Muscle of back (tissue), 13 donors: ENCODE measurements at places on chromosomes 6 and 20. TPM values are rescaled to one million over a fixed set of nuclear protein-coding genes. Genes with fewer than 3 reads are reported as not detected.
A peak's percentile ranks its signal among the peaks of the same experiment; 100 is the strongest.

VAPB gene
- polyA plus RNA-seq: 54.5 TPM

OTOR gene
- not detected for polyA plus RNA-seq

TREML1 gene
- 0.21 TPM for polyA plus RNA-seq

ID4 gene
- 5.1 TPM for polyA plus RNA-seq

LRRC73 gene
- 0.13 TPM for polyA plus RNA-seq

VSTM2L gene
- 3.5 TPM for polyA plus RNA-seq

TRIM31 gene
- polyA plus RNA-seq: 0.38 TPM

TBX18 gene
- 30.6 TPM for polyA plus RNA-seq

LPA gene
- polyA plus RNA-seq: 0.13 TPM

DNA sequence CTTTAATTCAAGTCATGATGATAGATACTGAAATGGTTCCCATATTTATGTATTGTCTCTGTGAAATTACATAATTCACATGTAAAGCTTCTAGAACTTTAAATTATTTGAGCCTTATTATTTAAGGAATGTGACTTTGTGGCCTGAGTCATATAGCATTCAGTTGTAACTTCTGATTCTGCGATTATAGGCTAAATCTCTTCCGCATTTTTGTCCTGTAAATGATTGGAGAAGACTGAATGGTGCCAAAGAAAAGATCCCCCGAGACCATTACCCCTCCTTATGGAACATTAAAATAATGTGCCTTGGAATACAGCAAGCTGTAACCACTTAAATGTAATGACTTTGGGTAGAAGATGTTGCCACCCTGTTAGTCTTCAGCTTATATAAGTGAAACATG is 63.3 kb upstream of the MAP7 start:
- DNase-seq: no peak

DNA sequence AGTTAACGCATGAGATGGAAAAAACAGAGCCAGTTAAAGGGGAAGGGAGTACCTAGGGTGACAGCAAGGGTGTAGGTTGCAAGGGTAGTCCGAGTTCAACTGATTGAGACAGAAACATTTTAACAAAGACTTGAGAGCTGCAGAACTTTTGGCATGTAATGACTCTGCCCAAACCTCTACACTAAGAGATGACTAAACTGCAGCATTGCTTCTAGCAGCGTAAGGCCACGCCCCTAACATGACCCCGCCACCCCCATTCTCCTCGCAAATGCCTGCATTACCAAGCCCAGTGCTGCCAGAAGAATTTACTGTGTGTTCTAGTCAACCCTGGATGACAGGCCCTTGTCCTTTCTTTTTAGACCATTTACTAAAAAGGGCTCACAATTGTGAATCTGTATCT is 6.3 kb upstream of the HINT3 start:
- no peak for DNase-seq

GRCh38 chr6:11055127-11055627 is 11.1 kb upstream of the ELOVL2 start:
- no peak for DNase-seq

GRCh38 chr6:148818939-148819575 is 72.2 kb downstream of the UST start:
- no peak for DNase-seq

DNA sequence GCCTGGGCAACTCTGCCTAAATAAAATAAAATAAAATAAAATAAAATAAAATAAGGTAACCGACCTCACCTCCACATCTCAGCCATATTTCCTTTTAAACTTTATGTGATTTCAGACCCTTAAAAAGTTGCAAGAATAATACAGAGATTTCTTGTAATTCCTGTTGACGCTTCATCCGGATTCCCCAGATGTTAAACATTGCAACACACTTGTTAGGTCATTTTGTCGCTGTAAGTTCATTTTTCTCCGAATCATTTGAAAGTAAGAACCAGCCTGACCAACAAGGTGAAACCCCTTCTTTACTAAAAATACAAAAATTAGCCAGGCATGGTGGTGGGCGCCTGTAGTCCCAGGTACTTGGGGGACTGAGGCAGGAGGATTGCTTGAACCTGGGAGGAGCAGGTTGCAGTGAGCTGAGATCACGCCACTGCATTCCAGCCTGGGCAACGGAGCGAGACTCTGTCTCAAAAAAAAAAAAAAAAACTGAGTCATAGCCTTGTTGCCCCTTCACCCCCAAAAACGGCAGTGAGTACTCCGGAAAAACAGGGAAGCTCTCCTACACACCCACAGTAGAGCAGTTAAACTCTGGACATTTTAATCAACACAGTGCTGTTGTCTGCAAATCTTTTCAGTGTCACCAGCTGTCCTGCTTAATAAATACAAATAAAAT is 5.9 kb downstream of the PYGB start:
- DNase-seq: no peak

GRCh38 chr20:18254615-18255014 is 33.7 kb upstream of the ZNF133 start:
- no peak for DNase-seq

- no peak for DNase-seq
Observed at GRCh38 chr20:45946149-45946970, 11.9 kb downstream of the PCIF1 start.

DNA sequence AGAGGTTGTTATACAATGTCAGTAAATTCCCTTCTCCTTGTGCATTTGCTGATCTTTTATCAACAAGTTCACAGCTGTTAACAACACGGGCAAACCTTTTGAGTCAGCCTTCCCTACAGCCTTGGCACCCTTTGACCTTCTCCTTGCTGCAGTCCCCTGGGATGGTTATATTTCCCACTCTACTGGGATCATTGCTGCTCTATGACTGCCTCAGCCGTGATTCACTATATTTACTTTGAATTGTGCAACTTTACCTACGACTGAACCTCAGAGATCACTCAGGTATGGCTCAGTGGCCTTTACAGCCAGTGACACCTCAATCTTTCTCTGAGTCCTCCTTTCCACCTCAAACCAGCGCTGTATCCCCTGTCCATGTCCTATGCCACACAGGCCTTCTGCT is 1293.3 kb downstream of the EPHA7 start:
- no peak for DNase-seq

- no peak for DNase-seq
Observed at GRCh38 chr6:46014046-46014445, 1.6 kb downstream of the CLIC5 start.

DNA sequence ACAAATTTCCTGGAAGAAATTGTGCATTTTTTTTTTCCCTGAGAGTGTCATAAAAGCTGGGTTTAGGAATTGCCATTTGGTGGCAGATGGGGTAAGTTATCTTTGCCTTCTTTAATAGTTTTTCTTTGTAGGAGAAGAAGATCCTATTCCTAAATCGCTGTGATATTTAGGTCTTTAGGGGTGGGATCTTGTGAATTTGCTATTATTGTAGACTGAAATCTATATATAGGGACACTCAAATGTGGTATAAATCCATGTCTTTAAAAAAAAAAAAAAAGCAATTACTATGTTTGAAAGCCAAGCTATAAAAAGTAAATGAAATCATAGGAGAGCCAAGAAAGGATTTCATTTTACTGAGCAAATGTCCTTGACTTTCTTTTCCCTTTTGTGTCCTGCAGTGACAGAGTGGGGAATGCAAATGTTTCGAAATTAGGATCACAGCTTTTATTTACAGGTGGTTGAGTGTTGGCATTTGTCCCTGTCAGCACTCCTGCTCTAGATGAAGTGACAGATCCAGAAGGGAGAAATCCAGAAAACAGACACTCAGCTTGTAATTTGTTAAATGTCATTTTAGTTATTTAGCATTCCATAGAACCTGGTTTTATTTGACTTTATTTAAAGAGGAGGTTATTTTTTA is 29.4 kb downstream of the TIAM2 start:
- no peak for DNase-seq

GRCh38 chr6:143842461-143842901 is 657 bp upstream of the LTV1 start:
- no peak for DNase-seq

GRCh38 chr6:74177506-74177905 is 481.5 kb downstream of the CD109 start:
- DNase-seq: no peak

- DNase-seq: no peak
Observed at GRCh38 chr6:121285041-121285440, 49.2 kb downstream of the TBC1D32 start.

DNA sequence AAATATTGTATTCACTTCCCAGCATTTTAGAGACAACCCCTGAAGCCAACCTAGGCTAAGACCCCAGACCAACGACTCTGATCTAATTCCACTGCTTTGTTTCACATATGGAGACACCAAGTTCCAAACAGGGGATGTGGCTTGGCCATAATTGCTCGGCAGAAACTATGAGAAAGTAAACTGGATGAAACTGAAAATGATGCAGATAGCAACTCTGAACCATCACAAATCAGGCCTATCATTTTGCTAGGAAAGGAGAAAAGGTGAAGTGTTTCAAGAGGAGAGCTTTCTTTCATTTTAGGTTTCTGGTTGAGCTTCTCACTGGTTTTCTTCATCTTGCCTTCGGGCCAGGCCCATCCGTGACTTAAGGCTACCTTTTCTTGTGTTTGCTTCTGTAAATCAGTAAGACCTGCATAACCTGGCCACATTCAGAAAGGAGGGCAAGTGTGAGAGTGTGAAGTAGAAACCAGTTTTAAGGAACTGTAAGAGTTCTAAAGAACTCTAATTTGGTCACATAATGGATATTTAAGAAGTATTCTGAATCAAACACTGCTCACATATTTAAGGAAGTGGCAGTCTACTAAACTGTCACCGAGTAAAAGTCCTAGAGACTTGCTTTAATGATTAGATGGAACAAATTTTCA is 105.8 kb downstream of the BACH2 start:
- no peak for DNase-seq

DNA sequence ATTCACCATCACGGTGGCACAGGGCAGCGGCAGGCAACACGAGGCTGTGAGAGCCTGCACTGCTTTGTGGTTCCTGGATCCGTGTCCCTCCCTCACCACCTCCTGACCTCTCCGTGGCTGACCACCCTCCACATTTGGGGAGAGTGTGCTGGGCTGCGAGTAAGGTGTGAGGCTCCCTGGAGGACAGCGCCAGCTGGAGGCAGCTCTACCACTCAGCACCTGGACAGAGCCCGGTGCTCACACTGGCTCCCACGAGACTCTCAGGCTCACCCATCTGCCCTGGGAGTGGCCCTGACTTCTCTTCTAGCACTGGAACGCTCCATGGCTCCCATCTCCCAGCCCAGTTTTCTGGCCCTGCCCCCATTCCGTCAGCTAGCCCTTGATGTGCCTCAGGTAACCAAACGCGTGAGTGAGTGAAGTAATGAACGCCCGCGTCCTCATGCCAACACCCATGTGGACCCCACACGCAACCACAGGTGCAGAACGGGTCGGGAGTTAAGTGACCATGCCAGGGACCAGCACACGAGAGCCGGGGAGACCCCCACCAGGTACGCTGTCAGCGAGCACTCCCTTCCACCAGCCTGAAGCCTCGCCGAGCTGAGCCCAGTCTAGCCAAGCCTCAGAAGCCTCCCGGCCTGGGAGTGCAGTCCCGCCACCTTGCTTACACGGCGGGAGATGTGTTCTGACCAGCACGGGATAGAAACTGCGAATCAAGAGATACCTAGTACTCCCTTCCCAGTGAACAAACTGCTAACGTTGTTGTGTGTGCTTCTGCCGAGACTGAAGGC is 137.2 kb downstream of the WDR27 start:
- no peak for DNase-seq

DNA sequence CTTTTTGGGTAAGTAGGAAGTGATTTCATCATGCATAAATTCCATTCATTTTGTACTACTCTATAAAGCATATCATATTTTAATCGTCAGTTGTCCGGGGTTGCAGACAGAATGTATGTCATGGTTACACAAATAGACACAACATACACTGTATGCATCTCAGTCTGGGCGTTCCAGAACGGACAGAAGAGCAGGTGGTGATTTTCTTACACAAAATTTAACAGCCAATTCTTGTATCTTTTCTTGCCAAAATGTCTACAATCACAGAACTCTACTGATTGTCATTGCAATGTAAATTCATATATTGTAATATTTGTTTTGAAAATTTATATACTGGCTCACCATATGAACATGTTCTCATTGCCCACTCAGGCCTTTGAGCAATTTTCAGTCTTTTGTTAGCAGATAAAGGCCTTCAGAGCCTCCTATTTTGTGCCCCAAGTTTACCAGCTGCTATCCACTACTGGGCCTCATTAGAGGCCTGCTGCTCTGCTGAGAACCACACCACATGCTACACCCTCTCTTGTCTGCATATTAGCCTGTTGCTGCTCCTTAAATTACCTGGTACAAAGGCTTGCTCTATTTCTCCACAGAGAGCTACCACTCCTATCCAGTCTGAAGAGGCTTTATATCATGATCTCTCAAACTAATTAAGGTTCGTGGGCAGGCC is 61.5 kb downstream of the PRDM13 start:
- no peak for DNase-seq

GRCh38 chr6:168189200-168190013 is 110.4 kb upstream of the FRMD1 start:
- DNase-seq: no peak

DNA sequence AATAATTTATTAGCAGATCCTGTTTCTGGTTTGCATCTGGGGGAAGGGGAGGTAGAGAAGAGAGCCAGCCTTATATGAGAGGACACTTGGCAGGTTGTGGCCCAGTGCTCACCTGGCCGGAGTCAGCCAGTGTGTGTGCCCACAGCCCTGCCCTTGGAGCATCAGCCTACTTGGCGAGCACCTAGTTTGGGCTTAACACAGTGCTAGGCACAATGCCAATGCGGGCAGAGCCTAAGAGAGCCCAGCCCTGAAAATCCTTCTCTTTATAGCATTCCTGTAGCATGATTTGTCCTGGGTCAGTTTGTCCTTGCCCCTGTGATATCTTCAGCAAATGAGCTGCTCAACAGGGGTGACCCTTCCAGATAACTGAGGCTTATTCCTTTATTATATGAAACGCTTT is 73.0 kb downstream of the SLX4IP start:
- no peak for DNase-seq

- no peak for DNase-seq
Observed at GRCh38 chr6:153167907-153168306, 36.8 kb upstream of the RGS17 start.

- peak; percentile 43 for DNase-seq
Observed at GRCh38 chr6:143400258-143401067, 50.0 kb downstream of the ADAT2 start.

DNA sequence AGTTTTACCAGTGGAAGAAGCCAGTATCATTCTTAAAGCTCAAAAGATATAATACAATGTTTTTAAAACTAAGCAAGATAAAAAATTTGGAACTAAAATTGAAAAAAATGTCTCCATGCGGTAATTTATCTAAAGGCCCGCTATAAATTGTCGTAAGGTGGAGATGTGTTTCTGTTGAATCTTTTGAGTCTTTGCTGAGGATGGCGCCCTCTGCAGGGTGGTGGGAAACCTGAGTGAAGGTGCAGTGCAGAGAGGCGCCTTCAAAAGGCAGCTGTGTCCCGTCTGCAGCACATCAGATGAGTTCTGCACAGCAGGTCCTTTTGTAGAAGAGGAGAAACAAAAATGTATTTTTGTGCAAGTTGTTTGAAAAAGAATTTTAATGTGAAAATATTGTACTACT is 29.4 kb upstream of the KIF25 start:
- DNase-seq: no peak

GRCh38 chr6:2623295-2623694 is 127.4 kb downstream of the MYLK4 start:
- no peak for DNase-seq
